Gastrocnemius medialis (tissue), 4 donors: ENCODE measurements at places on chromosomes 5 and 9.
A peak's percentile ranks its signal among the peaks of the same experiment; 100 is the strongest.

GRCh38 chr9:133099726-133100505, 21.1 kb downstream of the RALGDS start:
- no peak for DNase-seq

- DNase-seq = no peak
Measured at GRCh38 chr5:155089643-155090042, 76.1 kb downstream of the KIF4B start.

DNA sequence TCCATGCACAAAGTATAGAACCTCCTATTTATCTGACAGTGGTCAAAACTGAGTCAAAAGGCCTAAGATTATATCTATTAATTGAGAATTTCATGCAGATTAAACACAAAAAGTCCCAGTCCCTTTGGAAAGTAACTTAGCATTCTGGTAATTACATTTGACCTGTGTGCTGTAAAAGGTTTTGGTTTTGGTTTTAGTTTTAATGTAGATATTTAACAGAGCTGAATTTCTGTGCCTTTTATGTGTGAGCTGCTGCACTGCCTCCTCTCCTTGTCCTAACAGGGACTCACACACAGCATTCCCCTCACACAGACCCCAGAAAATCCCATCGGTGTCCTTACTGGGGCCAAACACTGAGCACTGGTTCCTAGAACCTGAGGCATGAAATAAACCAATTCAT, 31.0 kb upstream of the FSD1L start:
- no peak for DNase-seq

- no peak for DNase-seq
Measured at GRCh38 chr5:53930457-53930856, 370.0 kb downstream of the NDUFS4 start.

DNA sequence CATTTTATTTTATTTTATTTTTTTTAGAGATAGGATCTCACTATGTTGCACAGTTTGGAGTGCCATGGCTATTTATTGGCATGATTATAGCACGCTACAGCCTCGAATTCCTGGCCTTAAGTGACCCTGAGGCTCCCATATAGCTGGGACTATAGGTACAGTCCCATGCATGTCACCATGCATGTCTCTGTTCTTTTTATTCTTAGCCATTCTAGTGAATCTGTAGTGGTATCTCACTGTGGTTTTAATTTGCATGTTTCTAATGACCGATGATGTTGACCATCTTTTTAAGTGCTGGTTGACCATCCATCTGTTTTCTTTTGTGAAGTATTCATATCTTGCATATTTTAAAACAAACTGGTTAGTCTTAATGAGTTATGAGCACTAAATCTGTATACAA, 76.1 kb downstream of the SLC44A1 start:
- no peak for DNase-seq

DNA sequence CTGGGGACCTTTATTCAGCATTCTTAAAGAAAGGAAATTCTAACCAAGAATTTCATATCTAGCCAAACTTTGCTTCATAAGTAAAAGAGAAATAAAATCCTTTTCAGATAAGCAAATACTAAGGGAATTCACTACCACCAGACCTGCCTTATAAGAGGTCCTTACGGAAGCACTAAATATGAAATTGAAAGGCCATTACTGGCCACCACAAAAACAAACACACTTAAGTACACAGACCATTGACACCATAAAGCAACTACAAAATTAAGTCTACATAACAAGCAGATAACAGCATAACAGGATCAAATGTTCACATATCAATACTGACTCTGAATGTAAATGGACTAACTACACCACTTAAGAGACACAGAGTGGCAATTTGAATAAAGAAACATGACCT, 361.4 kb upstream of the POU5F2 start:
- no peak for DNase-seq

- DNase-seq = no peak
Measured at GRCh38 chr9:9951556-9952160, 661.1 kb downstream of the PTPRD start.

- no peak for DNase-seq
Measured at GRCh38 chr5:164532235-164532900, 1026.9 kb downstream of the MAT2B start.

DNA sequence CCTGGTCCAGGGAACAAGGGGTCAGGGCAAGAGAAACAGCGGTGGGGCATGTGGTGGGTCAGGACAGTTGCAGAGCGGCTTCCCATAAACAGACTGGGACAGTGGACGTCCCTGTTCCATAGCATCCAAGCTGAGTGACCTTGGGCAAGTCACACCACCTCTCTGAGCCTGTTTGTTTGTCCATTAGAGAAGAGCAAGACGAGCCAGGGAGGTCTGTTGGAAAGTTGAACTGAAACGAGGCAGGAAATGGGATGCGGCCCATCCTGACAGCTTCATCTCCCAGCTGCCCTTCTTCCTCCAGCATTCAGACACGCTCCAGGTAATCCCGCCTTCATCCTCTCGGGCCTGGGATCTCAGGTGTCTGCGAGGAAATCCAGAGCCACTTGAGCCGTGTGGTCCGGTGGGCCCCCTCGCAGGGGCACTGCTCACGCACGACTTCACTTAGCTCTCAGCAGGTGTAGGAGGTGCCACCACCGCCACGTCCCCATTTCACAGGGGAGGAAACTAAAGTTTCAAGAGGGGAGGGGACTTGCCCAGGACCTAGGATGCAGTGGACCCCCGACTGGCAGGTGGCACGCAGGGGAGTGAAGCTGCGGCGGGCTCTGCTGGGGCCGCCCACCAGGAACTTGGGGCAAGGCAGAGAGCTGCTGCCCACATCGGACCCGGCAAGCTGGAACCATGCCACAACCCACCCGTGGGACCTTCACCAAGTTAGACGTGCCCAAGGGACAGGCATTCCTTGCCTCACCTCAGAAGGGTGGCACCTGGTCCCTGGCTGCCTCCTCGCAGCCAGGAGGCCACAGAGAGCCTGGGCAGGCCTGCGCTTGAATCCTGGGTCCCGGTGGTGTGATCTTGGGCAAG, 13.0 kb downstream of the PTGES2 start:
- peak; percentile 28 for DNase-seq

- no peak for DNase-seq
Measured at GRCh38 chr9:136996361-136997292, at the start of gene CLIC3. Gene CLIC3, minus strand, starts transcription at chr9:136996568. Its CDS starts 25 bp downstream, at chr9:136996543.

DNA sequence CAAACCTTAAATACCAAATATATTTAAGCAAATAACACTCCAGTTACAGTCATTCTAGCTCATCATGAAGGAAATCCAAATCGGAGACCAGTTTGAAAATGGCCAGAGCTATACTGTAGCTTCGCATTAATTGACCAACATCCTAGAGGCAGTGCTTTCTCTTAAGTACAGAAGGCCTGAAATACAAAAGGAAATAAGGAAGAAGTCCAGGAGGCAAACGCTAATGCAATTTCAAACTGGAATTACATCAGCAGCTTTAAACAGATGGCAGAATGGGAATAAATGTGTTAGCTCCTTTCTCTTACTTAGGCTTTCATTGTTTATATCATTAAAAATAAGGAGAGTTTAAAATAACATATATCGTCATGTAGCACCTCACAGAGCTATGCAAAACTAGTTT, 197.0 kb downstream of the SEC61B start:
- no peak for DNase-seq

GRCh38 chr5:36730537-36731216, 124.3 kb downstream of the SLC1A3 start:
- no peak for DNase-seq

DNA sequence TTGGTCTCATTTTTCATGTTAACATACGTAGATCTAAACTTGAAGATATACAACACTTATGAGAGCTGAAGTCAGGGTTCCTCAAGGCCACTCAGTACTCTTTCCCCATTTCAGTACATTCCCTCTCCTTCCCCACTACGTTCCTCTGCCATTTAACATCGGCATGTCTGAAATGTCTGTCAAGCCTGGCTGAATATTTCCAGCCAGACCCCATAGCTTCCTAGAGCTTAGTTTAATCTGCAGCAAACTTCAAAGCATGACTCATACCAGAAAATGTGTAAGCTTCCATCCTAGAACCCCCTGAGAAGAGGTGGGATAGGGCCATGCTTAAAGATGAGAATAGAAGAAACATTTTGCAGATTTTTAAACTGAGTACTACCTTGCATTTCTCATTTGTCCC, 6.2 kb downstream of the GZMA start:
- no peak for DNase-seq

GRCh38 chr5:149831492-149831891, 101.4 kb downstream of the PPARGC1B start:
- DNase-seq = no peak

GRCh38 chr9:107847978-107848964, 358.7 kb upstream of the KLF4 start:
- no peak for DNase-seq

GRCh38 chr9:89154218-89154617, 24.4 kb downstream of the SHC3 start:
- no peak for DNase-seq

GRCh38 chr5:21784487-21784886, 1068.7 kb downstream of the CDH12 start:
- no peak for DNase-seq

DNA sequence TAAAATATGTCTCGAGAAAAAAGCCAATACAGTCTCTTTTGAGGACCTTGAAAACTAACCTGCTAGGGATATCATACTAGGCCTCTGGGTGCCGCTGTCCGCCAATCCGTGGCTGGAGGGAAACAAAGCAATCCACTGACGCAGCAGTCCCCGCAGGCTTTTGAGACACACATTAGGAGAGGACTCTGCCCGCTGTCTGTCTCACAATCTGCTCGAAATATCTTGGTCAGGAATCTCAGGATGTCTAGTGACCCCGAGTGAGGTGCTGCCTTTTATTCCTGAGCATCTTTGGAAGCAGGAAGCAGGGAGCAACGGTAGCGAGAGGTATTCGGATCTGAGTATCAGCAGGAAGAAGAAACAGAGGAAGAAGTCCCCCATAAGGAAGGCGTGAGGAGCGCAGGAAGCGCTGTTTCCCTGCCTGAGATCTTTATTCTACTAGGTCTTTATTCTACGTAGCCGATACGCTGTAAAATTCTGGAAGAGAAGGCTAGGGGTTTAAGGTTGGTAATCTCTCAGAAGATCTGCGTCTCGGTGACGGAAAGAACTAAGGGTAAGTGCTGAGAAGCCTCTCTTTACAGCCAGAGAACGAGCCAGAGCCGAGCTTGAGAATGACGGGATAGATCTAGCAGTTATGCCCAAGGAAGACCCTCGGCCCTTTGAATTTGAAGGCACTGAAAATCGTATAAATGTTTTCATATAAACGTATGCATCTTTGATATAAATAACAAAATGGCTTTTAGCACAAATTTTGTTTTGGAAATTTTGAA, 4.0 kb upstream of the PCDHGA1 start:
- peak; percentile 80 for DNase-seq

DNA sequence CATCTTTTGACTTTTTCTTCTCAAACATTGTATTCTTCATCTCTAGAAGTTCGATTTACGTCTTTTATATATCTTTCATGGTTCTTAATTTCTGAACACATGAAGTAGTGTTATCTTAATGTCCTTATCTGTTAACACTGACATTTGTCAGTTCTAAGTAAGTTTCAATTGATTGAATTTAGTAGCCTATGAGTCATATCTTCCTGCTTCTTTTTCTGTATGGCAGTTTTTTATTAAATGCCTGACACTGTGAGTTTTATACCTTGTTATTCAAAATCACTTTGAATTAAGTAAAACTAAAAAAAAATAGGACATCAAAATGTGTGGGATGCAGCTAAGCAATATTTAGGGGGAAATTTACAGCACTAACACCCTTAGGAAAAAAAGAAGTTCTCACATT, 707.0 kb upstream of the ACO1 start:
- no peak for DNase-seq

DNA sequence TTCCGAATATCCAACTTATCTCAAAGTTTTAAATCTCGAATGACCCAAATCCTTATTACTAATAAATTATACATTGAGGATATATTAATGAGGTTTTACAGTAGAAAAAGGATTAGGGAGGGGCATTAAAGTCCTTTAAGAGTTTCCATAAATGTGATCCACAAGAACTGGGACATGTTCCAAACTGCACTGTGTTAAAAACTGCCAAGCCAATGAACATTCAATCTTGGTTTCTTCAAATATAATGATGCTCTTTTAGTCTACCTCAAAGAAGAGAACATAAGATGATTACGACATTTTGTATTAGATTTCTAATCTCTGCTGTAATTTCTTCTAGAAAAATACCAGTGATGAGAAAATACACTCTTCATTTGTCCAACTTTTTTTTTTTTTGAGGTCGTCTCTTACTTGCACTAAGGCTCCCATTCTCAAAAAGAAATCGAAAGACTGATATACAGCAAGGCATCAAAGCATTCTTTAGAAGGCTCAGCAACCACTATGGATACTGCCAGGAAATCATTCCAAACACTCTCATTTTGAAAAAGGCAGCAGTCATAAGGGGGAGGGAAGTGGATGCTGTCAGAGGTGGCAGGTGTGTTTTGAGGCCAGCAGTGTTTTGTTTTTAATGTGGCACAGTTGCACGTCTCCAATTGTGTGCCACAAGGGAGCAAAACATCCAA, 1.7 kb downstream of the PTAR1 start:
- DNase-seq = no peak

- no peak for DNase-seq
Measured at GRCh38 chr9:99127356-99128132, 22.6 kb downstream of the TGFBR1 start.

DNA sequence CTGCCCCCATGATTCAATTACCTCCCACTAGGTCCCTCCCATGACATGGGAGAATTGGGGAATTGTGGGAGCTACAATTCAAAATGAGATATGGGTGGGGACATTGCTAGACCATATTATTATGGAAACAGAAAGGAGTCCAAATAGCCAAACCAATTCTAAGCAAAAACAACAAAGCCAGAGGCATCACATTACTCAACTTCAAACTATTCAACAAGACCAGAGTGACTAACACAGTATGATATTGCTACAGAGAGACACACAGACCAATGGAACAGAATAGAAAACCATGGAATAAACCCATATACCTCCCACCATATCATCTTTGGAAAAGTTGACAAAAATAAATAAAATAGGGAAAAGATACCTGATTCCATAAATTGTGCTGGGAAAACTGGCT, 710.5 kb upstream of the CDH9 start:
- DNase-seq = no peak

DNA sequence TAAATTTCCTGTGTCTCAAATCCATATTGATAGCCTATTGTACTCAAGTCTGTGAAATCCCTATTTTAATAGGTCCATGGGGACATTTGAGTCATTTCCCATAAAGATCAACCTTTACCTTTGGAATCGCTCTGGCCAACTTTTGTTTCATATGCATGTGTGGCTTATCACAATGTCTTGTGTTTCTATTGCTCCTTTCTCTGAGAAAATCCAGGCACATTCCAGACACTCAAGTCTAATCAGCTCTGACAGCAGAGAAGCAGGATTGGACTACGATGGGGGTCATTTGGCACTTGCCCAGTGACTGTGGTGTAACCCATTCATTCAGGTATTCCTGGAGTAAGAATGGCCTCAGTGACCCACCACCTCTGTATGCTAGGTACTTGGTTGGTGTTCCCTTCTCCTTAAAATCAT, 48.4 kb downstream of the ACTBL2 start:
- no peak for DNase-seq

- DNase-seq = no peak
Measured at GRCh38 chr9:131473891-131474290, 28.8 kb upstream of the POMT1 start.

GRCh38 chr9:126842220-126842842, 18.1 kb upstream of the ZBTB34 start:
- no peak for DNase-seq

- no peak for DNase-seq
Measured at GRCh38 chr9:35933550-35934067, 24.3 kb downstream of the SPAAR start.

- no peak for DNase-seq
Measured at GRCh38 chr9:116103976-116104820, 49.4 kb upstream of the PAPPA start.
